ENCODE measurements at places on chromosomes 1 and 21.

- no peak for DNase-seq
Observed at GRCh38 chr21:33968995-33969348, 53.4 kb upstream of the ATP5PO start.

DNA sequence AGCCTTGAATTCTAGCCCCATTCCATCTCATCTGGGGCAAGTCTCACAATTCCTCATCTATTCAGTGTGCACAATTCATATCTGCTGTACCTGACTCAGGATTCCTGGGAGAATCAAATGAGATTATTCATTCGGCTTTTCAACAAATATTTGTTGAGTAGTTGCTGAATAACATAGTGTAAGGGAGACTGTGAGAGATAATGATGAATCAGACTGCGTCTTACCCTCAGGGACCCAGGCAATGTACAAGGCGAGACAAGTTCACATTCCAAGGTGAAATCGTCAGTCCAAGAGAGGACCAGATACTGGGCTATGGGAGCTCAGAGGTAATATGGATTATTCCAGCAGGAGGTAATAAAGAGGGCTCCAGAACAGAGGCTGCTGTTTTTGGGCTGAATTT, 67.8 kb upstream of the SMYD2 start:
- no peak for DNase-seq

DNA sequence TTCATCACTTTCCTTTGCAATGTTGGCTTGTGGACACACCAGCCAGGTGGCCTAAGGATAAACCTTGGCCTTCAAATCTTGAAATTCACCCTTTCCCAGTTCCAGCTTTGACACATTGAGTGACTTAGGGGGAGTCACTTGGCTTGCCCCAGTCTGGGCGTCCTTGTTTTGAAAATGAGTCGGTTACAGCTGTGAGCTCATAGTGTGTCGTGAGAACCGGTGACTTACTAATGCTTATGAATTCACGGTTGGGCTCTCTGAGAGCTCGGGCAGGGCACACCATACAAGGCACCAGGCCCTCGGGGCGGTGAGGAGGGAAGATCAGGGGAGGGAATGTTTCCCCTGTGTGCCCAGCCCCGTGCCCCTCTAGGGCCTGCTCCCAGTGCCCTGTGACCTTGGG, 126.9 kb upstream of the TMPRSS2 start:
- DNase-seq: no peak

DNA sequence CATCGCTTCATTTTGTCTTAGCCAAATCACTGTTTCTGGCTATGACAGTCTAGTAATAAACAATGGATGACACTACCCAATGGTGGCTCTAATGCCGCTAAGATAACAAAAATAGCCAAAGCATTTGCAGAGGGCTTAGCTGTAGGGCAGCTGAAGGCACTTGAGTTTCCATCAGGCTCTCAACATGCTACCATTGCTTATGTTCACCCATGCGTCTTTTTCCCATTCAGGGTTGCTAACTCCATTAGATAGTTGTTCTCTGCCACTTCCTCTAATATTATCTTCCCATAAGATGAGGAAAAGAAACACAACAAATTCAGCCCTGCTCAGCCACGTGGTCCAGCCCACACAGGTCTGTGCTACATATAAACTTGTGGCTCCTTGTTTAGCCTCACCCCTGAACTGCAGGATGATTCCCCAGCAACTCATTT, 159.6 kb downstream of the TOMM20 start:
- no peak for DNase-seq

- no peak for DNase-seq
Observed at GRCh38 chr1:41355761-41356160, 5.5 kb upstream of the FOXO6 start.

DNA sequence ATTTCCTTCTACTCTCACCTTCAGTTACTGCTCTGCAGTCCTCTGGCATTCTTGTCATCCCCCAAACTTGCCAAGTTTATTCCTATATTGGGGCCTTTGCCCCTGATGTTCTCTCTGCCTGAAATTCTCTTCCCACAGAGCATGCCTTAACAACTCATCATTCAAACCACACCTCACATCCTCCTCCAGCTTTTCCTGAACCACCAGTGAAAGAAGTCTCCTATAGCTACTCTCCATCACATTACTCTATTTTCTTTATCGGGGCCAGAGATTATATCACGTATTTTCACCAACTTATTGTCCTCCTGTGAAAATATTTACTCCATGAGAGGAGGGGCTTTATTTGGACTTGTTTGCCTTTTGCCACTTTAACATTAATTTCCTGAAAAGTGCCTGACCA, 32.1 kb downstream of the EXTL2 start:
- no peak for DNase-seq

DNA sequence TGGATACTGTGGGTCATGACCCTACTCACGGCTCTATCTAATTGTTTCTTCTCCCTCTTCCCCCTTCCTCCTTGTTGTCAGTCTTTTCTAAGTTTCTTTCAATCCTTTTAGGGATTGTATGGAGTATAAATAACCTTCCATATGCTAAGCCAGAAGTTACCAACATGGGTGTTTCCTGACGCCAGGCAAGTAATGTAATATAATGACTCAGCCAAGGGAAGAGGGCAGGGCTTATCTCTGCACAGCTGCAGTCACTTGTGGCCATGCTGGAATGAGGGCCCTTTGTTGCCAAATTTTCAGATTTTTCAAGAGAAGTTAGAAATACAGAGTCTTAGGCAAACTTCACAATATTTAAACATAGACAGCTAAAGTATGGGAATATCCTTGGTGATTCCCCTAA, 194.6 kb downstream of the ST6GALNAC3 start:
- peak; percentile 67 for DNase-seq
